ENCODE measurements at places on chromosomes 6 and 20. TPM values are rescaled to one million over a fixed set of nuclear protein-coding genes. Genes with fewer than 3 reads are reported as not detected.

DNA sequence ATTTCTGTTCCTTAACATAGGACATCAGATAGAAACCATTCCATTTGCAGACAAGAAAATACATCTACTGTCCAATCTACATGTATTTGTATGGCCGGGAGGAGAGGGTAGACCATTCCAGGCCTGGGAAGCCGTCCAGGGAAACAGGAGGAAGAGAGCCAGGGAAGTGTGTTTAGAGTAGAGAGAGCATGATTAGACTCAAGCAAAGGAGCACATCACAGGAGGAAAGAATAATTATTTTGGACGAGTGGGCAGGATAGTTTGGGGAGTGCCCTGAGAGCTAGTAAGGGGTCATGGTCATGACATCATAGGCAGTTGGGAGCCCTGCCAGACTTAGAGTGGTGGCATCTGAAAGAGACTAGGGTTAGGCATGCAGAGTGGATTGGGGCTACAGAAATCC is 250.0 kb downstream of the HIVEP2 start:
- no peaks in the 10 kb centered on the region for H3K36me3 ChIP-seq
- DNase-seq: no peak
- no peak overlapping the region for H3K4me3 ChIP-seq
- no peaks in the 10 kb centered on the region for H3K27me3 ChIP-seq

DNA sequence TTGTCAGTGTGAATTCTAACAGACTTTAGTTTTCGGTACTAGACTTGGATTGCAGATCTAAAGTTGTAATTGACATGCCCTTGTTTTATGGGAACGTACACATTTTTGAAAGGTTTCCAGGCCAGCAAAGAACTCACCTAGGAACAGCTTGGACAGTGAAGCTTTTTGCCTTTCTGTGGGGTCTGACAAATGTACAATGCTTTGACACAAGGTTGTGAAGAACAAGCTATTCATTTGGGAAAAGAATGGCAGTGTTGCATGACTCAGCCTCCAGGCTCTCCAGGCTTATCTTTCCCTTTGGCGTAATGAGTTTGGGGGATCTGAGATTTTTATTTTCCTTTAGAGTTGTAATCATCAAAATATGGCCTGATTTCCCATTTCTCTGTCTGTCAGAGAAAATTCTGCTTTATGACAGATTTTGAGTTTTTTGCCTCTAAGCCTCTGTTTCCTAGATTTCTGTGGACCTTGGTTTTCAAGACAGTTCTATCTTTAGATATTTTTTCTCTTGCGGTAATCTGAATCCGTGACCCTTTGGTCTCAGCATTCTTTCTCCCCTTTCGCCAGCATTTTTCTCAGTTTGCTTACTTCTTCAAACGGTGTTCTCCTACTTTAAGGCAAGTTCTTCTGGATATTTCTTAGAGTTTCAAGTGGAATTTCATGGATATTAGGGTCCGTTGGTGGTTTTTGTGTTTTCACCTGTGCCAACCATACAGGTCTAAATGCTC is 221.0 kb downstream of the ADGB start:
- H3K27me3 ChIP-seq: no peaks in the 10 kb centered on the region
- no peaks in the 10 kb centered on the region for H3K36me3 ChIP-seq
- H3K4me3 ChIP-seq: no peak overlapping the region
- no peak for DNase-seq

DNA sequence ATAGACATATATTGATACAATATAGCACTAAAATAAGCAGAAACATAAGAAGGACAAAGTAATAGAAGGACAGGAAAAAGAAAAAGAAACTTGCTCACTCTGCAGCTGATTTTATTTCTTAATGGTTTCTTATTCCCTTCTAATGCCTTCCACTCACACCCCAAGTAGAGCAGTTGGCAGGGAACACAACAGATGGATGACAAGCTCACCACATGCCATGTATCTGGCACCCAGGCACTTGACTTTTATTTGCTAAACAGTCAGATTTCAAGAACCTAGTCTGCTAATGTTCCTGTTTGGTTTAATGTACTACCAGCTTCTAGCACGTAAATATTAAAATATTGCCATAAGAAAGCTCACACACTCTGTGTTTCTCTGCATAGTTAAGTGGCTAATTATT is 87.1 kb downstream of the COL19A1 start:
- no peaks in the 10 kb centered on the region for H3K36me3 ChIP-seq
- no peaks in the 10 kb centered on the region for H3K4me1 ChIP-seq
- no peak for DNase-seq
- H3K27me3 ChIP-seq: no peaks in the 10 kb centered on the region

Gene GTSF1L
- polyA plus RNA-seq: not detected

Gene RNF144B
- 4.9 TPM for polyA plus RNA-seq

GRCh38 chr20:25859649-25860530 is 163.2 kb upstream of the ZNF337 start:
- H3K4me1 ChIP-seq: no peaks in the 10 kb centered on the region
- DNase-seq: peak; percentile 88
- H3K36me3 ChIP-seq: no peaks in the 10 kb centered on the region
- H3K4me3 ChIP-seq: no peak overlapping the region

DNA sequence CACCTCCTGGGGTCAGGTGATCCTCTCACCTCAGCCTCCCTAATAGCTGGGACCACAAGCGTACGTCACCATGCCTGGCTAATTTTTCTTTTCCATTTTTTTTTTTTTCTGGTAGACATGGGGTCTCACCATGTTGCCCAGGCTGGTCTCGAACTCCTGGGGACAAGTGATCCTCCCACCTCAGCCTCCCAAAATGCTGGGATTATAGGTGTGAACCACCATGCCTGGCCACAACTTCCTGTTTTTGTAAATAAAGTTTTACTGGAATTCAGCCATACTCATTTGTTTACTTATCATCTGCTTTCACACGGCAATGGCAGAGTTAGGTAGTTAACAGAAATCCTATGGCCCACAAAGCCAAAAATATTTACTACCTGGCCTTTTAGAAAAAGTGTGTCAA is 7.8 kb upstream of the RUNX2 start:
- DNase-seq: no peak
- no peaks in the 10 kb centered on the region for H3K27me3 ChIP-seq
- H3K36me3 ChIP-seq: no peaks in the 10 kb centered on the region
- H3K4me1 ChIP-seq: no peaks in the 10 kb centered on the region
- no peak overlapping the region for H3K27ac ChIP-seq
- H3K4me3 ChIP-seq: no peak overlapping the region

Data from aorta (tissue), 5 donors.